ENCODE measurements at places on chromosomes 5 and 9. TPM values are rescaled to one million over a fixed set of nuclear protein-coding genes. Genes with fewer than 3 reads are reported as not detected.

GRCh38 chr5:180498378-180498777 lies 4.2 kb downstream of the CNOT6 start:
- DNase-seq: no peak

- no peak for DNase-seq
These were observed 60.0 kb downstream of the PSMB7 start for GRCh38 chr9:124355039-124355940.

DNA sequence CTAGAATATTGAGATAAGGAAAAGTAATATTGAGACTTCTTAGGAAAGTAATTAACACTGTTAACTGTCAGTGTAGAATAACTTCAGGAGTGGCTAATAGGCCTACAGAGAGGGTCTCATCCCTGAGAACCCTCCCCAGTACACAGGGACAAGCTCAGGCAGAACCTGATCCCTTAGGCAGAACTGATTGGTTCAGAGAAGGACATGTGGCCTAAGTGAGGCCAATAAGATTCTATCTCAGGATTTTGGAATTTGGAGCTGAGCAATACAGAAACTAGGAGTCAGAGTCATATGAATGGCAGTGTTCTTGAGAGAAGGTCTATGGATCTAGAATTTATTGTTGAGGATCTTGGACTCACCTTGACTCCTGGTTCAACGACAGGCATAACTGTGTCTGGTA lies 10.9 kb upstream of the UBLCP1 start:
- no peak for DNase-seq

- no peak for DNase-seq
These were observed 10.0 kb upstream of the NDST1 start for GRCh38 chr5:150497989-150498317.

Gene OR1Q1
- total RNA-seq: not detected

- DNase-seq: no peak
These were observed 82.3 kb downstream of the SLC38A9 start for GRCh38 chr5:55629815-55630214.

All from ovary (tissue), 10 donors.